ENCODE measurements at places on chromosomes 12 and 14.

- DNase-seq: no peak
Observed at GRCh38 chr14:93533842-93534241, 103.1 kb downstream of the UNC79 start.

DNA sequence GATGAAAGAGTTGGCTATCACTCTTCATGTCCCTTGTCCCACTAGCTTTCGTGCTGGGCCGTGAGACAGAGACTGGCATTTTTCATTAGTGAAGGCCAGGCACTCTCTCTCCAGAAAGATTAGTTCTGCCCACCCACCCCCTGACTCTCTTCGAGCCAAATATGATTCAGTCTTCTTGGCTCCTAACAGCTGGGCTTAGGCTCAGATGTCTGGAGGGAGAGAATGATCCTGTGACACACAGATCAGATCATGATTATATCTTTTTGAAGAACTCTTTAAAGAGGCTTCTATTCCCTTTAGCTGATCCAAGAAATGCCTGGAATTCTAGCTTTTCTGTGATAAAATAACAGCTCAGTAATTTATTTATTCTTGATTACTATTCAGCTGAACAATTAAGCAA is 5.2 kb upstream of the GNG2 start:
- DNase-seq: no peak

- DNase-seq: no peak
Observed at GRCh38 chr12:123773375-123773774, 11.3 kb downstream of the DNAH10 start.

GRCh38 chr12:92648242-92649031 is 54.4 kb upstream of the PLEKHG7 start:
- peak; percentile 19 for DNase-seq

DNA sequence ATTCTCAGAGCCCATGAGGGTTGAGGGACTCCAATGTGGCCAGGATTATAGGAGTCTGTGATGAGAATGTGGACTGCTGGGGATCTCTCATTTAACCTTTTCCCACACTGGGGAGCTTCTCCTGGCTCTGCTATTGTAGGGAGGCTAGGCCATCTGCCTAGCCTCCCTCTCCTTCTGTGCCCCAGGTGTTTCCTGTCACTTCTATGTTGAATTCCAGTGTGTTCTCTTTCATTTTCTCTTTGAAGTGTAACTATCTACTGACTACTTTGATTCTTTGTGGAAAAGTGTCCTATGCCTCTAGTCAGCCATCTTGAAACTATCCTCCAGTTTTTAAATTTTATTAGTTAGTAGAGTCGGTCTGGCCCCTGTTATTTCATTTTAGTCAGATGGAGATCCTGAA is 53.4 kb upstream of the ABCD2 start:
- no peak for DNase-seq

All from astrocyte of the spinal cord (primary cell).